ENCODE measurements at places on chromosomes 1 and 21.

DNA sequence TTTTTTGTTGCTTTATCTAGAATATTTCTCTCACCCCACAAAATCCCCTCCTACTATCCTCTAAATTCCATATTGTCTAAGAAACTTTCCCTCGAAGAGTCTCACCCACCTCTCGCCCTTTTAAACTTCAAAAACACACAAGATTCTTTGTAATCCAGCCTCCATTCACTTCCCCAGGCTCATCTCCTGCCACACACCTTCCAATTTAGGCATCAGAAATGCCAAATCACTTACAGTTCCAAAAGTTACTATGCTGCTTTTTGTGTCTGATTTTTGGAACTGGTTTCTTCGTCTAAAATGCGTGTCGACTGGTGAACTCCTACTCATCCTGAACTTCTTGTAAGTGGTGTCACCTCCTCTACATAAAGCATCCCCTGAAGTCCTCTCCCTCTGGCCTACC is 482.4 kb upstream of the CAMK1G start:
- no peak for DNase-seq

DNA sequence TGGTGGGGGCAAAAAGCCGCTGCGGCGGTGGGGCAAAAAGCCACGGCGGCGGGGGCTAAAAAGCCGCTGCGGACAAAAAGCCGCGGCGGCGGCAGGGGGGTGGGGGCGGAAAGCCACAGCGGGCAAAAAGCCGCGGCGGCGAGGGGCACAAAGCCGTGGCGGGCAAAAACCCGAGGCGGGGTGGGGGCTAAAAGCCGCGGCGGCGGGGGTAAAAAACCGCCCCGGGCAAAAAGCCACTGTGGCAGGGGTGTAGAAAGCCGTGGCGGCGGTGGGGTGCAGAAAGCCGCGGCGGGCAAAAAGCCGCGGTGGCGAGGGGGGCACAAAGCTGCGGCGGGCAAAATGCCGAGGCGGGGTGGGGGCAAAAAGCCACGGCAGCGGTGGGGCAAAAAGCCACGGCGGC is 3901.8 kb downstream of the SRGAP2C start:
- DNase-seq, result no peak

GRCh38 chr1:192756314-192756713 is 52.5 kb upstream of the RGS2 start:
- DNase-seq, result no peak

DNA sequence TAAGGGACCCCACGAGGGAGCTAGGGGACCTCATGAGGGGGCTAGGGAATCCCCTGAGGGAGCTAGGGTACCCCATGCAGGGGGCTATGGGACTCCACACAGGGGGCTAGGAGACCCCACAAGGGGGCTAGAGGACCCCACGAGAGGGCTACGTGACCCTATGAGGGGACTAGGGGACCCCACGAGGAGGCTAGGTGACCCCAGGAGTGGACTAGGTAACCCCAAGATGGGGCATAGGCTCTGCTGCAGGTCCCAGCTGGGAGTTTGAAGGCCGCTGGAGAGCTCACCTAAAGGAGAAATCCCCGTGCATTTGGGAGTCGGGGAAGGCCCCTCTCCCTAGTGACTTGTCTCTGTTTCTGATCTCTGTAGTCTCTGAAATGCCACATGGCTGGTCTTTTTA is 50.0 kb upstream of the DMRTB1 start:
- no peak for DNase-seq

GRCh38 chr1:119675349-119676345 is 27.6 kb upstream of the ZNF697 start:
- DNase-seq, result peak; percentile 57

DNA sequence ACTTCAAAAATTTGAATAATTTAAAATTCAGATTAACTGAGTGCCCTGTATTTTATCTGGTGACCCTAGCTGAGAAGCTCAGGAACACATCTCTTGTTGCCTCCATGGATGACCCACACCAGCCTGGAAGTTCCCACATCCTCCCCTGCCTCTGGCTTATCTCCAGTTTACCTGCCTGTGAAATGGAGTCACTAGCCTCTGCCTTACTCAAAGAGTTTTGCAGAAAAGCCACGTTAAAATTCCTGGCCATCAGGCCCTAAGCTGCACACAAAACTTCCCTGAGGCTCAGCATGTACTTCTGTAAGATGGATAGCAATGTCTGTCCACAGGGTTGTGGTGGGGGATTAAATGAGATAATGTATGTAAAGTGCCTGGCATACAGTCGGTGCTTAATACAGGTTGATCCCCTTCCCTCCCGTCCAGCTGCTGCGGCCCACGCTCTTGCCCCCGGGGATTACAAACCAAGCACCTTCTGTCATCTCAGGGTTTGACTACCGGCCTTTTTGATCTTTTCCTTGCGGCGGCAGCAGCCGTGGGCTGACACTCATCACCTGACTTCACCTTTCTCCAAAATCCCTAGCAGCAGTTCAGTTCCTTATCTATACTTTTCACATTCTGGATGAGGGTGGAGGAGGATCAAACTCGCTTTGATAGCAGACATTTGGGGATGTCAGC is 136.5 kb downstream of the CSMD2 start:
- DNase-seq, result no peak

DNA sequence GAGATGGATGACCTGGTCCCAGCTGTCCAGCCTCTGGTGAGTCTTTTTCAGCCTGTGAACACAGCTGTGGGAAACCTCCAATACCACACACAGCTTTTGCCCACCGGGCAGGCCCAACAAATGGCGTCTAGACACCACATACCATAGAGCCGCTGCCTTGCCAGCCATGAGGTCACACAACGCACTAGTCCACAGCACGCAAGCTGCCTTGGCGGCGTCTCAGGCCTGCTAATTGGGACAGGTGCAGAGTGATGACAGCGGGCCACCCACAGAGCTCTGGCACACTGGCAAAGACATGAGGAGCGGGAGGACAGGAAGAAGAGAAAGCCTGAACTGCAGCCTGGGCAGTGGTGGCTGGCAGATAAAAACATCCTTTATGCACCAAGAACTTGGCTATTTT is 125.5 kb downstream of the ADAMTS1 start:
- DNase-seq, result no peak

DNA sequence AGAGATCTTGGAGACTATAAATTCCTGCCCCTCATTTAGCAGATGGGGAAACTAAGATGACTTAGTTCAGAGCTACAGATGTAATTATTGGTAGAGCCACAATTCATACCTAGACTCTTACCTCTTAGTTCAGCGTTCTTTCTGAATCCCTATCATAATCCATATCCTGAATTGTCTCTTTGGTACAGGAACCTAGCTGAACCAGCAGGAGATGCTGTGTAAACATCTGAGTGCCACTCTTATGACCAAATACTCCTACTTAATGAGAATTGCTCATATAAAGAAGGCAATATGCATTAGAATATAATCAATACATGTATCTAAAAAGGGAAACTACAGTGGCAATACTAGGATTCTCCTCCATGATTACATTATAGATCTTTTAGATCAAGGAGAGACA is 459.0 kb downstream of the SIPA1L2 start:
- no peak for DNase-seq

DNA sequence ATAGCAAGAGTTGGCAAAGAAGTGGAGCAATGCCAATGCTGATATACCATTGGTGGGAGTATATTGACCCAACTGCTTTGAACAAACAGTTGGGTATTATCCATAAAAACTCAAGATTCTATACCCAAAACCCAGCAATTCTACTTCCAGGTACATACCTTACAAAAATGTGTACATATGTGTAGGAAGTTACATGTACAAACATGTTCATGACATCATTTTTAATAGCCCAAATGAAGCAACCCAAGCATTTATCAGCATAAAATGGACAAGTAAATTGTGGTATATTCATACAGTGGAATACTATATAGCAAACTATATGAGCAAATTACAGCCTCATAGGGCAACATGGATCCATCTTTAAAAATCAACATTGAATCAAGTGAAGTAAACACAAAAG is 20.9 kb downstream of the RWDD3 start:
- no peak for DNase-seq
